ENCODE measurements at places on chromosomes 7 and 10.
A peak's percentile ranks its signal among the peaks of the same experiment; 100 is the strongest.

DNA sequence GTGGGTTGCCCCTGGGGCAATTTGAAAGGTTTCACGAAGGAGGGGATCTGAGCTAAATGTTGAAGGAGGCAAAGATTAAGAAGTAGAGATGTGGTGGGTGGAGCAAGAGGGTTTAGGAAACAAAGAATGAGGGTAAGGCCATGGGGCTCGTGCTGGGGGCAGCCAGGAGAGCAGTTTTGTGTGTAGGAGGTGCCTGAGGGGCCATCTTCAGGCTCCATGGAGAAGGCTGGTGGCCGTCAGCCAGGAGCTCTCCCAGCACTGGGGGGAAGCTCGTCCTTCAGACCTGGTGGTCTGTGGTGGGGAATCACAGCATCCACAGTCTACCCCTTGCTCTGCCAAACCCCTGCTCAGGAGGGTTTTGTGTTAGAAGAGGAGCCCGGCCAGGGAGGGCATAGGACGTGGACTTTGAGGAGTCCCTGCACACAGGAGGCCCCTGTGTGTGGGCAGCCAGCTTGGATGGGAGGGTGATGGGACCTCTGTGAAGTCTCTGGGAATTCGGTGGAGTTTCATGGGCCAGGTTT, 11.8 kb upstream of the CXCL12 start:
- DNase-seq: no peak

- DNase-seq: no peak
These were observed 42.5 kb upstream of the LCOR start for GRCh38 chr10:96789571-96790108.

GRCh38 chr10:121185816-121186455, 334.8 kb downstream of the WDR11 start:
- no peak for DNase-seq

DNA sequence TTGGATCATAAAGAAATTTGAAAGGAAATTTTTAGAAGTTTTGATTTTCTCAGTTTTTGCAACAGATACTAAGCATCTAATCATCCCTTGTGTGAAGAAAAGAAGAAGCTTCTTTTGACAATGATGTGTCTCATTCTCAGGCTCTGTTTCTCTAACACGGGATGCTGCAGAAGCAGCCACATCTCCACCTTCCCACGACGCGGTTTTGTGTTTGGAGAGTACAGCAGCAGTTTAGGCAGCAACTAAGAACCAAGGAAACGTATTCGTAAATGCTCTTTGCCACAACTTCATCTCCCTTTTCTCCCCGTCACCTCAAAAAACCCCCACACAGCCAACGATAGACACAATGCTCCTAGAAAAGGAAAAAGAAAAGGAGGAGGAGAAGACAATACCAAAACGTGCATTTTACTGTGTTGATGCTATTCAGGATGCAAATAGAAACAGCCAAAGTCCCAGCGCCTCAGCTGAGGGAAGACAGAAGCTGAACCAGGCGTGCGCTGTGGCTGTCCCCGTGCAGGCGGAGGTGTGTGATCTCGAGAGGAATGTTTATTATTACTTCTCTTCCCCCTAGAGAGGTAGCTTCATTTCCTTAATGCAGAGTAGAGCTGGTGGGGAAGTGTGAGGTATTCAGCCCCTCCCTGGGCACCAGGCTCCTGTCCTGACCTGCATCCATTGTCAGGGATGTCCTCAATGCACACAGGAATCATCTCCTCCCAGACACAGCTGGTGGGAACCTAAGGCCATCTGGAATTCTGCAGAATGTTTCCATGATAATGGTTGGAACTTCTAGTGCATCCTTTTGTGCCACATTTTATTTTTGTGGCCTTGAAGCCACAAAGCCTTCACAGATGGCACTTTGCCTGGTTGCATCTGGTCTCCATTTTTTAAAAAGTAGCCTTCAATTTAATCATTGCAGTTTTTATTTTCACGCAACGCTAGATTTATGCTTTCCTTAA, 174.6 kb upstream of the KLF6 start:
- no peak for DNase-seq

DNA sequence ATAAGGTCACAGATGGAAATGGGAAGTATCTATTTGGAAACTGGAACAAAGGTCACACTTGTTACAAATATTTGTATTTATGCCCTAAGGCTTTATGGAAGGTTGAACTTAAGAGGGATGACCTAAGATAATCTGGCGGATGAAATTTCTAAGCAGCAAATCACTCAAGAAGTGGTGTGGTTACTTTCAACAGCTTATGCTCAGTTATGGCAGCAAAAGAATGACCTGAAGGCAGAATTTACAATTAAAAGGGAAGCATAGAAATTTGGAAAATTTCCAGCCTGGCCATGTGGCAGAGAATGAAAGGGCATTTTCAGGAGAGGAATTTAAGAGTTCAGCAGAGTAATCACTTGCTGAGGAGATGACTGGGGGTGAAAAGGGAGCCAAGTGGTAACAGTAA, 95.8 kb upstream of the TNS3 start:
- DNase-seq: no peak

- no peak for DNase-seq
These were observed 288.4 kb upstream of the LRRTM3 start for GRCh38 chr10:66637273-66638036.

- no peak for DNase-seq
These were observed 240.0 kb upstream of the AOAH start for GRCh38 chr7:36964297-36964696.

GRCh38 chr10:69614130-69614529, 15.9 kb upstream of the FAM241B start:
- no peak for DNase-seq

GRCh38 chr7:46279290-46279689, 358.2 kb upstream of the IGFBP3 start:
- DNase-seq: no peak

GRCh38 chr10:73857446-73857845, 16.9 kb downstream of the CAMK2G start:
- peak; percentile 79 for DNase-seq

- DNase-seq: no peak
These were observed 100.9 kb downstream of the PTN start for GRCh38 chr7:137242616-137243015.

DNA sequence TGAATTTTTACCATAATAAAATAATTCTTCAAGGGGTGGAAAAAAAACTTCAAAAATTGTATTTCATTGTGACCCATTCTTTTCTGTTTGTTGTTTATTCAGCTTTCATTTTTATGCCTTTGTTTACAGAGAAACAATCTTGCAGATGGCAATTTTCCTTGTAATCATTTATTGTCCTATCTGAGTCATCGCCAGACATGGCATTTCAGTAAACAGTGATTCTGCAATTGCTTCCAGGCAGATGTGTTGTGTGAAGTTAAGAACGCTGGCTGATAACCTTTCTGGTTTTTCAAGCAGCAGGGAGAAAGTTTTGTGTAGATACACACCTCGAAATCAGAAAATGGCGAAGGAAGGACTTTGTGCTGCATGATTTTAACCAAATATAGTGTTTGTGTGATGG, 80.7 kb upstream of the RPA3 start:
- no peak for DNase-seq

DNA sequence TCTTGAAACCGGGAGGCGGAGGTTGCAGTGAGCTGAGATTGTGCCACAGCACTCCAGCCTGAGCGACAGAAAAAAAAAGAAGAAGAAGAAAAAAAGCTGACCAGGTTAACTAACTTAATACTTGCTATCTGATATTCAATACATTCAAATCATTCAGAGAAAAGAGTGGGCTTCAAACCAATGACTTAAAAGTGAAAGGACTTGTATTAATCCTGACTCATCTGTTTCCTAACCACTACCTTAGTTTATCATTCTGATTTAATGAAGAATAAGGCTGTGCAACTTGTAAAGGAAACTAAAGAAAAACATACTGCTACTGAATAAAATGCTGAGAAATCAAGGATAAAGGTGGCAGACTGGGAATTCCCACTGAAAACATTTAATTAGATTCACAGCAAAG, 128.4 kb downstream of the NRBF2 start:
- no peak for DNase-seq

DNA sequence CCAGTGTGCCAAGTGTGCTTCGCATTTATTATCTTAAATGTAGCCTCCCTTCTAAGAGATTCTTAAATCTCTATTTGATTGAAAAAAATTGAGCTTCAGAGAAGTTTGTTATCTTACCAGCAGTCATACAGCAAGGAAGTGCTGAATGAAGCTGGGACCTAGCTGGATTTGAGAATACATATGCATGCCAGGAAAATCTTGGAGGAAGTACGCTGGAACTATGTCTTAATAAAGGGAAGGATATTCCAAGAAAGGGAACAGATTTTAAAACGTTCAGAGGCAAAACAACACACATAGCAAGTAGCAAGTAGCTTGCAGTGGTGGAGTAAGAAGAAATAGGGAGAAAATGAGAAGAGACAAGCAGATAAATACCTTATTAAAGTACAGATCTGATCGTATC, 1.5 kb downstream of the CFAP70 start:
- no peak for DNase-seq

DNA sequence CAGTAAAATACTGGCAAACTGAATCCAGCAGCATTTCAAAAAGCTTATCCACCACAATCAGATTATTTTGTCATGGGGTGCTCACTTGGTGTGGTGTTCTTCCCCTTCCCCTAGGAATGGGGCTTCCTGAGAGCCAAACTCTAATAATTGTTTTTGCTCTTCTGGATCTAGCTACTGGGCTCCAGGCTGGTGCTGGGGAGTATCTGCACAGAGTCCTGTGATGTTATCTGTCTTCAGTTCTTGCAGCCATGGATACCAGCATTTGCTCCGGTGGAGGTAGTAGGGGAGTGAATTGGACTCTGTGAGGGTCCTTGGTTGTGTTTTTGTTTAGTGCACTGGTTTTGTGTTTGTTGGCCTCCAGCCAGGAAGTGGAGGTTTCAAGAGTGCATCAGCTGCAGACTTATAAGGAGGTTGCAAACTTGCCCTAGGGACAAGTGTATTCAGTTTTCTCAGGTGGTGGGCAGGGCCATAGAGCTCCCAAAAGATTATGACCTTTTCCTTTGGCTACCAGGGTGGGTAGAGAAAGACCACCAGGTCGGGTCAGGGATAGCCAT, 308.5 kb upstream of the MAGI2 start:
- no peak for DNase-seq

DNA sequence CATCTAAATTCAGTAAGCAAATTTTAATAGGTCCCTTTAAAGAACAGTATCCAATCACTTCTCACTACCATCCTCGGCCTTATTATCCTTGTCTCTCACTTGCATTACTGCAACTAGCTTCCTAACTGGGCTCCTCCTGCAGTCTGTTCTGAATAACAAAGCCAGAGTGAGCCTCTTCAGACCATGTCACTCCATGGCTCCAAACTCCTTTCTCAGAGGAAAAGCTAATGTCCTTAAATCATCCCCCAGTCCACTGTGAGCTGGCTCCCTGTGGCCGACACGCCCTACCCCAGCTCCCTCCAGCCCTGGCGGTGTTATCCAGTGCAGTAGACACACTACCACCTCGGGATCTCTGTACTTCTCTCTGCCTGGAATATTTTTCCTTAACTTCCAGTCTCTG, 80.0 kb downstream of the EPC1 start:
- DNase-seq: no peak

- DNase-seq: no peak
These were observed 38.1 kb downstream of the AKR1C8 start for GRCh38 chr10:5146920-5147254.

DNA sequence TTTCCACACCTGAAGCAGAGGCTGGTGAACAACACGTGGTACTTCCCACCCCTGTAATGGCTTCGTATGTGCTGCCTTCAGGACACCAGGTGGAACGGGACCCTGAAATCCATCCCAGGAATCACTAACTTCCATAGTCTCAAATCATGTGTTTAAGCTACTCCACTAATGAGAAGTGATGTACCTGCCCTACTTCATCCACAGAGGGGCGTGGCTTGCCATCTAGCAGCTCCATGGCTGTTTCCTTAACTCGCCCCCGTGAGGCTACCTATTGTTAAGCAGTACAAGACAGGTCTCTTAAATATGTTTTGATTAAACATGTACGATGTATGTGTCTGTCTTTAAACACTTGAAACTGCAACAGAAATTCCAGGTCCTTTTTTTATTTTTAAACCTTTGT, 31.8 kb downstream of the ARL3 start:
- DNase-seq: no peak

GRCh38 chr10:68333058-68333395, 299 bp upstream of the PBLD start:
- DNase-seq: no peak

GRCh38 chr10:12729885-12730284, 271.6 kb downstream of the CCDC3 start:
- DNase-seq: no peak

GRCh38 chr7:140080919-140081318, 18.2 kb upstream of the PARP12 start:
- DNase-seq: no peak

DNA sequence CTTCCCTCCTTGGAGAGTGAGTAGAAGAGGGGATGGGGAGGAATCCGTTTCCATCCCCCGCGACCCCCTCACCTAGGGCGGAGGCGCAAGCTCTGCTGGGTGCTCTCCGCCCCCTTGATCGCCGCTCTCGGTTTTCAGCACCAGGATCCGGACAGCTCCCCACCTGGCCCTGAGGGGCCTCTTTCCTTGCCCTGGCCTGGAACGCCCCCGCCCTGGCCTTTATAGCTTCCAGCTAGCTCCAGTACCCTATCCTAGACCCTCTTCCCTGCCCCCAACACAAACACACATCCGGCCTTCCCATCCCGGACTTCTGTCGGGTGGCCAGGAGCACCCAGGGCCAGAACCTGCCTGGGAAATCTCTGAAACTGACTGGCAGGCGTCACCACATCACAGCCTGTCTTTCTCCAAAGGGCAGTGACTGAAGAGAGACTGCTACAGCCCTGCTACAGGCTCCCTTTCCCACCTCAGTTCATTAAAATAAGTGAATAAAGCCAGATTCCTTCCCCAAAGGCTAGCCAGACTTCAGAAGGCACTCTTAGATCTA, 72.3 kb upstream of the LEP start:
- DNase-seq: no peak

GRCh38 chr10:29804025-29804852, 169.5 kb upstream of the SVIL start:
- no peak for DNase-seq

DNA sequence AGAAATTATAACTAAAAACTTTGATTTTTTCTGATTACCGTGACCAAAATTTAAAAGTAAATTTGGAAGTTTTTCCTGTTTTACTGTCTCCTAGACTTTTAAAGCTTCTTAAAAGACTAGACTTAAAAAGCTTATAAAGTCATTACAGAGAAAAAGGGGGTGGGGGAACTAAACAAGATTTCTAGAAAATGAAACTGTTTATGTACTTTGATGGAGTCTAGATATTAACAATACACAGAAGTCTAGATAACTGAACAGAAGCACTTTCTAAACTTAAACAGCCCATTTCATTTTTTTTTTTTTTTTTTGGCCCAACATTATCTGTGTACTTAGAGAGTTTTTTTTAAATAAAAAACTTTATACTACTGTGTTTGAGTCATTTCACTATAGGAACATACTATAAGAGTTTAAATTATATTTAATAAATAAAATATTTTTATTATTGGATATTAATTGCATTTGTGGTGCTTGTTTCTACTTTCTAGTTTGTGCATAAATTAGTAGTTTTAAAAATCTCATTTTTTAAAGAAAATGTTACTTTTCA, 98.5 kb downstream of the PHTF2 start:
- DNase-seq: no peak

GRCh38 chr7:121005996-121006584, 17.6 kb downstream of the CPED1 start:
- no peak for DNase-seq

- no peak for DNase-seq
These were observed 2.4 kb upstream of the ARID5B start for GRCh38 chr10:61899069-61899531.

- no peak for DNase-seq
These were observed 2.0 kb downstream of the SAMD9 start for GRCh38 chr7:93115796-93116195.

- DNase-seq: no peak
These were observed 92.6 kb downstream of the LHPP start for GRCh38 chr10:124554085-124554858.

- no peak for DNase-seq
These were observed 174.5 kb downstream of the GFRA1 start for GRCh38 chr10:116098411-116099022.

Measured in T-helper 1 cell (primary cell).